ENCODE measurements at places on chromosomes 1 and 21.

- DNase-seq = peak; percentile 71
Observed at GRCh38 chr1:181038399-181038873, 4.7 kb downstream of the MR1 start.

GRCh38 chr1:45317166-45317565 lies 9.5 kb upstream of the HPDL start:
- DNase-seq = no peak

- DNase-seq = no peak
Observed at GRCh38 chr1:203185585-203185984, 919 bp downstream of the CHI3L1 start.

GRCh38 chr1:38454236-38454635 lies 405.3 kb downstream of the RRAGC start:
- DNase-seq = no peak

- no peak for DNase-seq
Observed at GRCh38 chr1:115428676-115429075, 90.6 kb upstream of the NGF start.

- no peak for DNase-seq
Observed at GRCh38 chr1:215793180-215793579, 226.1 kb downstream of the KCTD3 start.

GRCh38 chr1:3334366-3334765 lies 120.1 kb upstream of the ARHGEF16 start:
- no peak for DNase-seq

GRCh38 chr21:38460171-38460742 lies 38.0 kb downstream of the ERG start:
- no peak for DNase-seq

Measured in naive thymus-derived CD8-positive, alpha-beta T cell (primary cell).